HTR-8/SVneo (cell line): ENCODE measurements at places on chromosomes 11 and 22.

- no peak for DNase-seq
Observed at GRCh38 chr22:29339381-29340235, 24.1 kb upstream of the RASL10A start.

DNA sequence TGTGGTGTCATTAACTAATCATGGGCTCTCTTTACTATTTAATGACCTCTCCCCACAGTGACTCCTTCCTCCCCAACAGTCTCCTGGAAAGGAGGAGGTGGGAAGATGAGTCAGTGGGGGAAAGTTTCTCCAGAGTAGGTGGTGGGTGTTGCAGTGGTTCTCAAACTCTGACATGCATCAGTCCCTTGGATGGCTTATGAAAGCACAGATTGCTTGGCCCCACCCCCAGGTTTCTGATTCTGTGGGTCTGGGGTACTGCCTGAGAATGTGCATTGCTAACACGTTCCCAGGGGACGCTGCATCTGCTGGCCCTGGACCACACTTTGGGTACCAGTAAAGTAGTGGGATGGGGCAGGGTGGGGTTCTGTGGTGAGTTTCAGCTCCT lies 9.8 kb downstream of the CD82 start:
- no peak for DNase-seq

DNA sequence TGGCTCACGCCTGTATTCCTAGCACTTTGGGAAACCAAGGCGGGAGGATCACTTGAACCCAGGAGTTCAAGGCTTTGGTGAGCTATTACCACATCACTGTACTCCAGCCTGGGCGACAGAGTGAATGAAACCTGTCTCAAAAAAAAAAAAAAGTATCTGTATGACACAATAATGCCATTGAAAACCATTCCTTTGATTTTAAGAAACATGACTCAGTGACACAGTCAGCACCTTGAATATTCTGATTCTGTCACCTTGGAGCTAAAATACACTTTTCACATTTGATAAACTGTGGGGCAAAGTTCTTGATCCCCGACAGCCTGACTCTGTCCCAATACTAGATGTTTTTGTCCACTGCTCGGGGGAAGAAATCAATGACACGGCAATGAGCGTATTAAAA lies 16.7 kb upstream of the ELFN2 start:
- no peak for DNase-seq

GRCh38 chr11:7548659-7549274 lies 35.0 kb downstream of the PPFIBP2 start:
- no peak for DNase-seq

DNA sequence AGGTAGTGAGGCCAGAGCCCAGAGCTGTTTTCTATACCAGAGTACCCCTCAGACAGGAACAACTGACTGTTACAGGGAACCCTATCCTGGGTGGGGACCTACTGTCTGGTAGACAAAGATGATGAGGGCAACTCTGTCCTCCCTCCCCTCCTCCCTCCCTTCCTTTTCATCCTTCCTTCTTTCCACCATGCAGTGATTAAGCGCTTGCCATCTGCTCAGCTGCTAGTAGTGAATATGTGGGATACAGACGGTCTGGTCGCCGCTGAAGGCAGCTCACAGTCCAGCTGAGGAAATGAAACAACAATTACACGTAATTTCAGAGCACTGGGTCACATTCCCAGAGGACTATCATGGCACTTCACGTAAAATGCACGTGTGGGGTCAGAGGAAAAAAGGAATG lies 597.1 kb downstream of the BUD13 start:
- DNase-seq = no peak

GRCh38 chr22:40179526-40179925 lies 1.8 kb downstream of the TNRC6B start:
- DNase-seq = no peak

DNA sequence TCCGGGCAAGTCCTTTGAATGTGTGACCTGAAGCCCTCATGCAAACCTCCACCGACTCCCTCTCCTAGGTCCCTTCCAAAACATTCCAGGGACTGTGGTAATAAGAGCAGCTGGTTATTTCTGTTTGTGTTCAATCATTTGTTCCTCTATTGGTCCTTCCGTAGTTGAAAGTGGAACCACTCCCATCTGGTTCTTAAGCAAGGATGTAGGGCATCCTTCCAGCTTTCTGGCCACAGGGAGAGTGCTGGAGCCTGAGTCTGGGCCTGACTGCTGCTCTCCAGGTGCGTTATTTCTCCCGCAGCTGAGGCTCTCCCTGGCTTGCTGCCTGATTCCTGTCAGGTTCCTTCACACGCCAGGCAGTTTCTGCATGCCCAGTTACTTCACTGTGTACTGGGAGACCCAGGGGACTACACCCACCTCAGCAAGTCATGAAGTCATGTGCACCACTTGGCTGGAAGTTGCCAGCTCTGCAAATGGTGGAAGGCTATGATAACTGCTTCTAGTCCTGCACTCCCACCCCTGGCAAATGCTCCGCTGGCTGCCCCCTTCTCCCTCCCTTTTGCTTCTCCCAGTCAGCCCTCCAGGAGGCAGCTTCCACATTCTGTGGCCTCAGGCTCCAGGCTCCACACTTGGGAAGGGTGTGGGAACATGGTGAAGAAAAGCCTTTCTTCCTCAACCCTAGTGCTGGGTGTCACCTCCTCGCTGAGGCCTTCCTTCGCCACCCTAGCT lies 4.0 kb upstream of the ALX4 start:
- no peak for DNase-seq

DNA sequence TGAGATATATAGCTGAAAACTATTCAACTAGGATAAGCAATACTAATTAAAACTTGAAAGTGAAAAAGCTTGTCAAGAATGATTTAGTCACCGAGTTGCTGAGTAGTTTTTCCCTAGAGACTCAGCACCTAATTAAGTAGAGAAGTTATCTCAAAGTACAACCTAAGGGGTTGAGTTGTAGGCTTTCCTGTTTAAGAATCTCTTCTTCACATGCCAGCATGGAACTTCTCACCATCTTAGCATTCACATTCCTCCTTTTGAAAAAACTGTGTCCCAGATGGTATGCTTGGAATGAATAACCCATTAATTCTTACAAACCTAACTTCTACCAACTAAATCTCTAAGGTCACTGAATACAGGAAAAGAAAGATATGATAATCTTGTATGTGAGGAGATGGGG lies 303.3 kb upstream of the ZC3H12C start:
- DNase-seq = no peak

DNA sequence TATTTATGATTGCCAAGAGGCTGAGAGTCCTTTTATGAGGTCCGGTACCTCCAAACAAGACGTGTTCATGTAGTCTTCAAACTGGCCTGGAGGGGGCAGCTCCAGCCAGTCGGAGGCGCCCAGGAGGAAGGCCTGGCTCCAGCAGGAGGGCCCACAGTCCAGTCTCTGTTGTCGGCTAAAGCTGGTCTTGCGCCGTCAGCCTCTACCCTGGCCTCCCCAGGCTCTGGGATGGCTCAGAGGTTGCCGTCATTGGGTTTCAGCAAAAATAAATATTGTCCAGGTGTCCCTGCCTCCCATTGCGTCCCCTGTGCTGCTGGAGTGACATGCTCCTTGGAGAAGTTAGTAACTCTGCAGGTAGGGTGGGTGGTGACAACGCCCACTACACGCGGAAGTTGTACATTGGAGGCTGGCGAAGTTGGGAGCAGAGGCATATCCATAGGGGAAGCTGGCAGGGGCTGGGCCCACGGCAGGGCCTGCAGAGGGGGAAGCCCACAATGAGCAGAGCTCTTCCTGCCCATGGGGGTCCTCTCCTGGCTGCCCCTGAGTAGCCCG lies 1.0 kb upstream of the SLC25A1 start:
- DNase-seq = peak; percentile 82

- no peak for DNase-seq
Observed at GRCh38 chr11:26860091-26860780, 133.7 kb upstream of the FIBIN start.

GRCh38 chr11:27582621-27583020 lies 76.1 kb upstream of the LIN7C start:
- DNase-seq = no peak

GRCh38 chr22:49599039-49599438 lies 228.6 kb downstream of the BRD1 start:
- no peak for DNase-seq

DNA sequence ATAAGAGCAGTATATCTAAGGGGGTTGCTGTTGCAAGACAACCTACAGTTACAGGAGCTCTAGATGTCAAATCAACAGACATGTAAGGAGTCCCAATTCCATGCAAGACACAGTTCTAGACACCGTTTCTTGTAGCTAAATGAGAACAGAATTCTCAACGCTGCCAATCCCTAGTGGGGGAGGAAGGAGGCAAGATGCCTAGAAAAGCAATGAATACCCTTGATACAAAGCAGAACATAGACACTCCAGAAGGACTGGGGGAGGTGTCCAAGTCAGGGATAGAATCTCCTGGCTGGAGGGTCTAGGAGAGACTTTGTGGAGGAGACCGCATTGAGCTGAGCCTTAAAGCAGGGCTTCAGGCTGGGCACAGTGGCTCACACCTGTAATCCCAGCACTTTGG lies 280.2 kb downstream of the BUD13 start:
- no peak for DNase-seq

- DNase-seq = no peak
Observed at GRCh38 chr11:35007277-35007676, 90.9 kb downstream of the PDHX start.

GRCh38 chr11:61071913-61072312 lies 30.4 kb upstream of the CD5 start:
- no peak for DNase-seq

DNA sequence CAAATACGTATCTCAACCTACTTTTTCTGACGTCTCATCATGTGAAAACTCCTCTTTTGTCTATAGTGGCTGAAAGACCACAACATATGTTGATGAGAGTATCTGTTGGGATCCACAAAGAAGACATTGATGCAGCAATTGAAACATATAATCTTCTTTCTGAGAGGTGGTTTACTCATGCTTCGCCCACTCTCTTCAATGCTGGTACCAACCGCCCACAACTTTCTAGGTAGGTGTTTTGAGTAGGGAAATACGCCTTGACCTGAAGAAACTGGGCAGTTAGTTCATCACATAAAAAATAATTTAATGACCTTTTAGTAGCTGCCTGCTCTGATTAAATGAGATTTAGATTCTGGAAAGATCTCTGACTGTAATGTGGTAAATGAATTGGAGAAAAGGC lies 17.2 kb downstream of the RRM1 start:
- no peak for DNase-seq

GRCh38 chr22:45317551-45318167 lies 7.9 kb downstream of the FAM118A start:
- DNase-seq = no peak

DNA sequence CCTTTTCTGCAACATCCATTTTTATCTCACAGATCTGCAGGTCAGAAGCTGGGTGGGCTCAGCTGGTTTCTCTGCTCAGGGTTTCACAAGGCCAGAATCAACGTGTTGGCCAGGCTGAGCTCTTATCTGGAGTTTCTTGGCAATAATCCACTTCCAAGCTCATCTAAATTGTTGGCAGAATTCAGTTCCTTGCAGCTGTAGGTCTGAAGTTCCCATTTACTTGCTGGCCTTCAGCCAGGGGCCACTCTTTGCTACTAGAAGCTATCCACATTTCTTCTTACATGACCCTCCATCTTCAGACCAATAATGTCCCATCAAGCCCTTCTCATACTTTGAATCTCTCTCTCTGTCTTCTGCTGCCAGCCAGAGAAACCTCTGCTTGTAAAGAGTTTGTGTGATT lies 103.5 kb downstream of the WNT11 start:
- DNase-seq = no peak

GRCh38 chr22:25125693-25126357 lies 73.8 kb upstream of the CRYBB3 start:
- DNase-seq = no peak

DNA sequence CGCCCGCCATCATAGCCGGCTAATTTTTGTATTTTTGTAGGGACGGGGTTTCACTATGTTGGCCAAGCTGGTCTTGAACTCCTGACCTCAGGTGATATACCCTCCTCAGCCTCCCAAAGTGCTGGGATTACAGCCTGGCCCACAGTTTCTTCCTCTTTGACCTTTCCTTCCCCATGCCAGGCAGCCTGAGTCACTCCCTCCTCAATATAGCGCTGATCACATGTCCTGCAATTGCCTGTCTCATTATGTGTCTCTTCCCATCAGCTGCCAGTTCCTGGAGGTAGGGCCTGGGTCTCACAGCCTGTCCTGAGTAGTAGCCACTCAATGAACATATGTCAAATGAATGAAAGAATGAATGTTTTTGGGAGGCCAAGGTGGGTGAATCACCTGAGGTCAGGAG lies 43.0 kb upstream of the CCDC134 start:
- no peak for DNase-seq

GRCh38 chr22:25193548-25193947 lies 6.1 kb upstream of the CRYBB3 start:
- DNase-seq = no peak

DNA sequence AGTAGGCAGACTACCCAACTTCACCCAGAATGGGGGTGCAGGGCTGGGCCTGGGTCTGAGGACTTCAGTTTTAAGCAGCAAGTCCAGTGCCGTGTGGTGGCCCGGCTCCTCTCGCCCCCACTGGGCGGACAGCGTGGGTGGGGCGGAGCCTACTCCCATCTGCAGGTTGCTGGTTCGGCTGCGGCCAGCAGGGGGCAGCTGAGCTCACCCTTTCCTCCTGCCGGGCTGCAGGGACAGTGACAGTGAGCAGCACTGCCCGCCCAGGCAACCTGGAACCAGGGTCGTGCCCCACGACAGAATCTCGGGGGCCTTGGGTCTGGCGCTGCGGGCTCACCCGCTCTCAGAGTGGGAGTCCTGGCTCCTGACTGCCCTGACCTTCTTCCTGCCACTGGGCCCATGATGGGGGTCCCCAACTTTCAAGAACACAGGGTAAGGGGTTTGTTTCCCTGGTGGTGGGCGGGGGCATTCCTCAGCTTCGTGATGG lies 6.2 kb upstream of the NEAT1 start:
- peak; percentile 87 for DNase-seq

DNA sequence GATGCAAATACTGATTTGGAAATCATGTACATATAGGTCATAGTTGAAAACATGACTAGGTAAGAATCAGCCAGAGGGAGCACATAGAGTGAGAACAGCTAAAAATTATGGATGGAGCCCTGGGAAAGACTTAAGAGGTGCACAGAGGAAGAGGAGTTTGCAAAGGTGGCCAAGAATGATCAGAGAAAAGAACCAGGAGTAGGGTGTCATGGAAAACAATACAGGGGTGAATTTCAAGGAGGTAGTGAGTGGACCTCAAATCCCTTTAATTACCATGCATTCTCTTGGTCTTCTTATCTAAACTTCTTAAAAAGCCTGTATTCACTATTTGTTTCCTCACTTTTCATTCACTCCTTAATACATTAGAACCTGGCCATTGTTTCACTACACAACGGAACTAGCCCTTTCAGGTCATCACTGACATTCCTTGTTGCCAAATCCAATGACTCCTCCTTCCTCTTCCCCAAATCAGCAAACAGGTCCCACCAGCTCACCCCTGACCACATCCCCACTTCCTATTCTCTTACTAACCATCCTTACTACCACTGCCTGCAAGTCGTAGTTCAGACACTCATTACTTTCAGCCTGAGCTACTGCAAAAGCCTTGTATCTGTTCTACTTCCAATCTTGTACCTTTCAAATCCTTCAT lies 22.6 kb downstream of the BUD13 start:
- no peak for DNase-seq
